ENCODE measurements at places on chromosomes 11 and 22.

GRCh38 chr22:35023692-35024363 is 42.1 kb upstream of the ISX start:
- DNase-seq, result peak; percentile 58

GRCh38 chr11:64854534-64855502 is 10.4 kb upstream of the CDC42BPG start:
- DNase-seq, result no peak

DNA sequence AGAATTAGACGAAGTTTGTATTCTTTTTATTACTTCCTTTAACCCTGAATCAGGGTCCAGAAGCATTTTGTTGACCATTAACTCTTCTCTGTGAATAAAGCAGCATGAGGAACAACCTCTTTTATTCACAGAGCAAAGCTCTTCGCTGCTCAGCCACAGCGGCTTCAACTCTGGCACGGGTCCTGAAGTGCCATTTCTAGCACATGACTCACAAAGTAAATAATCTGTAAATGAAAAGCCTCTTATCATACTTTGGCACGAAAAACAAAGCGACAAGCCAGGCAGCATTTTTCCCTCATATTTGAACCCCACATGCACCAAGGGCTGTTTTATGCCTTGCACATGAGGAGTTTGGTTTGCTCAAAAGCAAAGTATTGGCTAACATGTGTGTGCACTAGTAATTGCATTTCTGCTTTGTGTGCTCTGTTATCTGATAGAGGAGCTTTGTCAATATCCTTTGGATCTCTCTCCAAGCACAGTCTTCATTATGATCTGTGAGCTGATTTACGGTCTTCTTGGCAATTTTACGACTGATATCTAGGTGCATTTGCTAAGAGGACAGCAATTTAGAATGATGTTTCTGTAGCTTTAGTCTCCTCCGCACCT is 33.0 kb upstream of the APOBEC3A start:
- DNase-seq, result no peak

- DNase-seq, result no peak
Observed at GRCh38 chr11:34795641-34796040, 120.5 kb downstream of the APIP start.

DNA sequence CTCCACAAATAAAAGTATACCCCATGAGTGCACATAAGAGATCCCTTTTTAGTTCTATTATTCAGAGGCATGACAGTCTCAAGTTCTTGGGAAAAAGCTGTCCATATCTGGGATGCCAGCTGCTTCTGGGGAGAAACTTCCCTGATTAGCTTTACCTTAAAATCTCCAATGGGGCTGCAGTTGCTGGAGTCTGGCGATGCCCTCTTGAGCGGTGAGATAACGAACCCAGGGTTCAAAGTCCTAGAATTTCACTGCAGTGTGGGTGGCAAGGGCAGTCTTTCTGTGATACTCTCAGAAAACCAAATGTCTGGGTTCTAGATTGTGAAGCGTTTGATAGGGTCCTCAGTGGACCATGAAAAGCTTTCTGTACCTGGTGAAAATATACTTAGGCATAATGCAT is 7.4 kb upstream of the PRR33 start:
- DNase-seq, result no peak

DNA sequence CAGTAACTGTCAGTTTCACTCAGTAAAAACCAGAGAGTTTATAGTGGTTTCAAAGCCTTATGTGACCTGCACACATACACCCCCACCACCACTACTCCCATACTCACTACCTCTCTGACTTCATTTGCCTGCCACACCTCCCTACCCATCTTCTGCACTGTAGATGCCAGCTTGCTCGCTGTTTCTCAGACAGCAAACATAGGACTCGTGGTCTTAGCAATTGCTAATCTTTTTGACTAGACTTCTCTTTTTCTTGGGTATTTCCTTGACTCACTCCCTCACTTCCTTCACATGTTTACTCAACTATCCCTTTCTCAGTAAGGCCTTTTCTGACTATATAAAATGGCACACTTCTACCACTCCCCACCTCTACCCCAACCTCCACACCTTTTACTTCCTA is 27.8 kb downstream of the CEP295 start:
- DNase-seq, result no peak
